Thoracic aorta (tissue), 2 donors: ENCODE measurements at places on chromosomes 6 and 20. TPM values are rescaled to one million over a fixed set of nuclear protein-coding genes. Genes with fewer than 3 reads are reported as not detected.

DNA sequence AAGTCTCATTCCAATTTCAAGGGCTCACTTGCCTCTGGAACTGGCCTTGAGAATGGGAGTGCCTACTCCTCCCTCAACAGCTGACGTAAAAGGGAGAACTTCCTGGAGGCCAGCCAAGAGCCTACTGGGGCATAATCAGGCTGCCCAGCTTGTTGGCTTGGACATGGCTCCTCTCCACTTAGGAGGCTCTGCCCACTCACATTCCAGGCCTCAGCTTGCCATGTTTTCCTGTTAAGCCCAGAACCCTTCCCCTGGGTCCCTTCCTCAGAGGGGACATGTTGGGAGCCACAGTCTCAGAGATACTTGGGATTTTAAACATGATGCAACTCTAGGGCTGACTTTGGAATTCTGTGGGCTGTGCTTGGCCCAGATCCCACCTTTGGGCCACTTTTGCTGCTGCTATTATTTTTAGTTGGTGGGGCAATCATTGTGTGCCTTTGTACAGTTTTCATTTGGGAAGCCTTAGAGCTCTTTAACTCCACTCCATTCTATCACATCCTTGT, 31.5 kb upstream of the ADTRP start:
- peak; percentile 60 for DNase-seq

Gene PIGU
- total RNA-seq, result 10.4 TPM

DNA sequence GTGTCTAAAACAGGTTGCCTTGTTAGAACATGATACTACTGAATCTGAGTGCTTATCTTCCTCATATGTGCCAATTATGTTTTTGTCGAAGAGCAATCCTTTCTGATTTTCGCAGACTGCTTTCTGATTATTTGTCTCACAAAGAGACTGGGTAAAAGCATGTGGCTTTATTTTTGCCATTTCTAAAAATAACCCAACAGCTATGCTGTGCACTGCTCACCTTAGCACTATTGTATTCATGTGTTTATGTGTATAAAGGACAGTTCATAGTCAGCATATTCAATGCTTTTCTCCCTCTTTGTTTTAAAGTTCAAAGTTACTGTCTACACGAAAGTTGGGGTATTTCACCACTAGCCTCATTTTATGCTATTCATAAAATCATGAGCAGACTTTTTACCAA, 127.0 kb downstream of the SGK1 start:
- DNase-seq, result no peak

Gene GUCA1A
- total RNA-seq, result not detected

Gene B3GAT2
- not detected for total RNA-seq

Gene LPA
- total RNA-seq, result not detected

GRCh38 chr6:130520221-130520620, 154.4 kb downstream of the TMEM200A start:
- DNase-seq, result no peak

Gene TNXB
- total RNA-seq, result 210 TPM

DNA sequence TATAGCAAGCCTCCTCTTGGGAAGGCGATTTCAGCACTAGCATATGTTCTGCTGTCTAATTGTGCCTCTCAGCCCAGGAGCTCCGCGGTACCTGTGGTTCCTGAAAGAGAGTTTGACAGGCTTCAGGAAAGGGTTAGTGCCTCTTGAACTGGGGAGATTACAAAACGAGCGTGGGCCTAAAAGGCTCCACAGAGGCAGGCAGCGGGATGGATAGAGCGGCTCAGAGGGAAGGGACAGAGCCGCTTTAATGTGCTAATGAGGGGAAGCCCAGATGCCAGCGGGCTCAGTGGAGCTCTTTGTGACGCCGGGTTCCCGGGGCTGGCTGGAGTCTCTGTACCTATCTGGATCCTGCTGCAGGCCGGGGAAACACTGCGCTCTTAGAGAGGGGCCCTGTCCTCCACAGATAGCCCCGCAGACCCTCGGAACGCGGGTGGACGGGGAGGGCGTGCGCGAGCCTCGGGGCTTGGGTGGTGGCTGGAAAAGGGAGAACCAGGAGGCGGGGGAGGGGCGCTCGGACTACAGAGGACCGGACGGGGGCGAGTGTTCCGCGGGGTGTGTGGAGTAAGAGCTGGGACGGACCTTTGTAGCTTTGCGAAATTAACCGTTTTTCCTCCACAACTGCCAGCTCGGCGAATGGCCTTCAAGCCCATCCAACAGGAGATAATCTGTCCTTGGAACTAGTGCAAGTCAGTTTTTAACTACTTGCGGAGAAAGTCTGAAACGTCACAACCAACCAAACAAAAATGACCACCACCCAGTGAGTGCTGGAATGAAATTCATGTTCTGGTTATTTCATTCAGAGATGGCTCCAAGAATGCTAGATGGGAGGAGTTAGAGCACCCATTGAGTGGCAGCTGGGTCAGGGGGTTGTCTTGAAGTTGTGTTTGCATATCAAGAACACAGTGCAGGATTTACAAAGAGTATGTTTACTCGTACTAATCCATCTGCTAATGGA, 13.0 kb downstream of the SLC35F1 start:
- no peak for DNase-seq

DNA sequence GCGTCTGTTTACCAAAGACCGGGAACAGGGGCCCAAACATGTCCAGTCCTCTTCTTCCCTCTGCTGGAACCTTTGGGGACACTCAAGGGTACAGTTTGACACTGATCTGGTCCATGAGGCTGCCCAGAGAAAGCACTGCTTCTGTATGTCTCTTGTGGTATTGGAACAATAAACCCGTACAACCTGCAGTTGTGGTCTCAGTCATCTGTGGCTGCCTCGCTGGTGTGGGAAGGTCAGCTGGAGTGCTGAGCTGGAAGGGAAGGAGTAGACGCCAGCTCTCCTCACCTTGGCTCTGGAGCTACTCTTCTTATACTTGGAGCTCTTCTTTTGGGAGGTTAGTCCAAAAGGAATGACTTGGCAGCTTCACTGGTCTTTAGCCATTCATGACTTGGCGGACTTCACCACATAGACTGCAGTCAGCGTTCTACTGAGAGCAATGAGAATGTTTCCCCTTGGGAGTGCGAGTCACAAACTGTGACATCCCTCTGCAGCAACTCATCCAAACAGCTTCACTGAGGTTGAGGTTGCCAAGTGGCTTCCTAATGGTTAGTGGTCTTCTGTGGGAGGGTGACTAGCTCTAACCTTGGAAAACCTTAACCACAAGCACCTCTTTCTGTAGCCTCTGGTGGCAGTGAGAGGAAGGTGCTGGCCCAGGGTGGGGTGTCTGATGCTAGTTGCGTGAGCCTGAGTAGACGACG, 81.2 kb downstream of the ASXL1 start:
- DNase-seq, result no peak

GRCh38 chr6:111555036-111555435, 50.6 kb downstream of the TRAF3IP2 start:
- DNase-seq, result no peak

Gene VGLL2
- not detected for total RNA-seq
